Stimulated activated CD4-positive, alpha-beta T cell treated with anti-CD3 and anti-CD28 coated beads, TNF-alpha, amount 100 ng/mL, for 1 hour (primary cell): ENCODE measurements at places on chromosomes 12 and 14.
A peak's percentile ranks its signal among the peaks of the same experiment; 100 is the strongest.

GRCh38 chr14:94405486-94405885 lies 17.1 kb upstream of the SERPINA1 start:
- no peak for DNase-seq

- no peak for DNase-seq
These were observed 94.7 kb downstream of the DIP2B start for GRCh38 chr12:50599366-50600095.

GRCh38 chr12:20950248-20950647 lies 139.7 kb downstream of the SLCO1B3 start:
- no peak for DNase-seq

DNA sequence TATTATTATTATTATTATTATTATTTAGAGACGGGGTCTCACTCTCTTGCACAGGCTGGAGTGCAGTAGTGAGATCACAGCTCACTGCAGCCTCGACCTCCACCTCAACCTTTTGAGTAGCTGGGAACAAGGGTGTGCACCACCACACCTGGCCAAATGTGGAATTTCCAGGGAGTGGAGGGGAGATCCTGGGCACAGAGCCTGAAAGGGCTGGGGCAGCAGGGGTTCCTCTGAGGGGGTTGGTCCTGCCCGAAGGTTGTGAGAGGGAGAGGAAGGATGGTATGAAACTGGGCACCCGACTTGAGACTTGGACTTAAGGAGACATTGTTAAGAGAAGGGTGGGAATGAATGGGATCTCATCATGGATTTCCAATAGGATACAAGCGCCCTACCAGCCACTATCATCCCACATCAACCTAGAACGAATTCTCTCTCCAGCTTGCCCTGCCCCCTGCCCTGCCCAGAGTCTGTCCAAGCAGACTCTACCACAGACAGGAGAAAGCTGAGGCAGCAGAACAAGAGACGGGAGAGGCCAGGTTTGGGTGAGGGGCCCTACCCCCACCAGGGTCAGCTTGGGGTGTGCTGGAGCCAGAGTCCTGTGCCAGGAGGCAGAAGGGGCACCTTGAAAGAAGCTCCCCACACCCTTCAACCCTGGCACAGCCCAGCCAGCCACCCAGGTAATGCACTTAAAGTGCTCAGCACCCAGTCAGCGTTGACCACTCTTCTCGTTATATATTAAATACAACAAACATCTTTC lies 2.4 kb upstream of the DYNC1H1 start:
- DNase-seq, result no peak

DNA sequence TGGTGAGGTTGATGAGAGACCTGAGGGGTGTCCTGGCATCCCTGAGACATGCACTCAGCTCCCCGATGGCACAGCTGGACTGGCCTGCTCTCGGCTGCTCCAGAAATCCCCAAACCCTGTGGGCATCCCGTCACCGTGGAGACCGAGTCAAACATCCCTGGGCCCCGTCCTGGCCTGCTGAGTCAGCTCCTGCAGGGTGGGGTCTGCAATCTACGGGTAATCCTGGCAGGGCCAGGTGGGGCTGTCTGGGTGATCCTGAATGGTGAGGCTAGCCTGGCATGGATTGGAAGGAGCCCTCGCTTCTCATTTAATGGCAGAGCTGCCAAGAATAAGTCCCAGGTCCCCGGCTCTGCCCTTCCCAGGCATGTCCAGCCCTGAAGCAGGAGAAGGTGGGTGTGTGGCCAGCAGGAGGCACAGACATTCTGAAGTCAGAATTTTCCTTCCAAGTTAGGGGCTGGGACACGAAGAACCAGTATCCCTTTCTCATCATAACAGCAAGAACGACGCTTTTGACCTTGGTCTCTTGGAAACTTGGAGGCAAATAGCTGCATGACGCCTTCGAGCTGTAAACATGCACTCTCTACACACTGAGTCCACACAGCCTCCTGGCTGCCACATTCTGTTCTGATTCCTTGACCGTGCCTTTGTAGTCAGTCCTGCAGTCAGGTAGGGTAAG lies 17.7 kb upstream of the SERPINA4 start:
- DNase-seq, result no peak

DNA sequence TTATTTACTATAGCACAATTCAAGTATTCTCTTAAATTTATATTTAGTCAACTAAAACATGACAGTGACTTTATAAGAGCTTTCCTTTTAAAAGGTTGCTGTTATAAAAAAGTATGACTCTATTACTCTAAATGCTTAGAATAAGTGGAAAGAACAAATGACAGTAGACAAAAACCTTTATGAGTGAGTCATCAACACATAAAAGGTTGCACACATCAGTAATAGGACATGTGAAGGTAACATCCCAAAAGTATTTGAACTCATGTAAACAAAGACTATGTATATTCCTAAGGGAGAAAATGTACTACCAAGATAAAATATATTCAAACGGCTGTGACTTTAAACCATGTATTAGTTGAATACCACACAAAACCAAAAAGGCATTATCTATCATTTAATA lies 98.8 kb downstream of the PAWR start:
- DNase-seq, result no peak

GRCh38 chr14:103118663-103119404 lies 4.4 kb upstream of the TNFAIP2 start:
- DNase-seq, result no peak

DNA sequence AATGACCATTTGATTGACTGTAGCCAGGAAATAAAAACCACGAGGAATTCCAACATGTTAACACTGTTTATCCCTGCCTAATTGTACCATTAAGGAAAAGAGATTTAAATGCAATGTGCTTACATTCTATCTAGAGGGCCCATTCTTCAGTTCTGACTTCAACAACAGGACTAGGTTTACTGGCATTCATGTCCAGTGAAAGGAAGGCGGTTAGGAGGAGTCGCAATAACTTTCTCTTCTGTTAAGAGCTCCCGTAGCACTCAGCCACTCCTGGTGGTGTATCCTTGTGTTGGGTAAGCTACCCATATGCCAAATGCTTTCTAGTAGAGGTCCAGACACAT lies 154.7 kb downstream of the STXBP6 start:
- no peak for DNase-seq

DNA sequence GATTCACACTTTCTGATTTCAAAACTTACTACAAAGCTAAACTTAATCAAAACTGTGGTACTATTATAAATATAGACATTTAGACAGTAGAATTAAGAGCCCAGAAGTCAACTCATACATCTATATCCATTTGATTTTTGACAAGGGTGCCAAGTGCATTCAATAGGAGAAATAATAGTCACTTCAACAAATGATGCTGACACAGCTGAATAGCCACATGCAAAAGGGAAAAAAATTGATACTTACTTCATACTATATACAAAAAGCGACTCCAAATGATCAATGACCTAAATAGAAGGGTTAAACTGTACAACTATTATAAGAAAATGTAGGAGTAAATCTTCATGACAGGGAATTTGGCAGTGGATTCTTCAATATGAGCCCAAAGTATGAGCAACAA lies 40.7 kb upstream of the SYT10 start:
- no peak for DNase-seq

DNA sequence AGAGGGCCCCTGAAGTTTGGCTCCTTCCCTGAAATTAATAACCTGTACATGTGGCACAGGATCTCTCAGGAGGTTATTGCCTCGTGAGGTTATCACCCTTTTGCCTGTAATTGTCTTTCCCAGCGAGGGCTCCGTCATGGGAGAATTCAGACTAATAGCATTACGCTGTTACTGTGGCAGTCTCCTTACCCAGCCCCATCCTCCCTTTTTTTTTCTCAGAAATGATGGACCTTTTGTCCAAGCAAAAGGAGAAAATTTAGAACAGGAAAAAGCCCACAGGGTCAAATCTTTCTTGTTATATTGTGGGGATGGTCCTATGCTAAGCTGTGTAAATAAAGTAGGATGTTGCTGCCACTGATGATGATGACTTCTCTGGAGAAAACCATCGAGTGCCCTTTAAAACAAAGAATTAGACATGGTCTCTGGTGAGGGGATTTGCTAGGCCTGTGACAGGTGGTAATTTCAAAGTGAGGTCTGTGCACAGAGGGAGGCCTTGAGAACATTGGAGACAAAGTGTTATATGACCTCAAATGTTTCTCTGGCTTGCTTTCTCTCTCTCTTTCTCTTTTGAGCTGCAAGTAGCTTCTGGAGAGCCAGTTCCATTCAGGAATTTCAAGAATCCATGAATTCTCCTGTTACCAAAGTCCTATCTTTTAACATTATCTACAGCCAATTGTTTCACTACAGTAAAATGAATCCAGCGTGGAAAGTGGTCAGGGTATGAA lies 357.2 kb downstream of the BMP4 start:
- no peak for DNase-seq

- no peak for DNase-seq
These were observed 48.1 kb downstream of the EPS8 start for GRCh38 chr12:15741082-15741481.

DNA sequence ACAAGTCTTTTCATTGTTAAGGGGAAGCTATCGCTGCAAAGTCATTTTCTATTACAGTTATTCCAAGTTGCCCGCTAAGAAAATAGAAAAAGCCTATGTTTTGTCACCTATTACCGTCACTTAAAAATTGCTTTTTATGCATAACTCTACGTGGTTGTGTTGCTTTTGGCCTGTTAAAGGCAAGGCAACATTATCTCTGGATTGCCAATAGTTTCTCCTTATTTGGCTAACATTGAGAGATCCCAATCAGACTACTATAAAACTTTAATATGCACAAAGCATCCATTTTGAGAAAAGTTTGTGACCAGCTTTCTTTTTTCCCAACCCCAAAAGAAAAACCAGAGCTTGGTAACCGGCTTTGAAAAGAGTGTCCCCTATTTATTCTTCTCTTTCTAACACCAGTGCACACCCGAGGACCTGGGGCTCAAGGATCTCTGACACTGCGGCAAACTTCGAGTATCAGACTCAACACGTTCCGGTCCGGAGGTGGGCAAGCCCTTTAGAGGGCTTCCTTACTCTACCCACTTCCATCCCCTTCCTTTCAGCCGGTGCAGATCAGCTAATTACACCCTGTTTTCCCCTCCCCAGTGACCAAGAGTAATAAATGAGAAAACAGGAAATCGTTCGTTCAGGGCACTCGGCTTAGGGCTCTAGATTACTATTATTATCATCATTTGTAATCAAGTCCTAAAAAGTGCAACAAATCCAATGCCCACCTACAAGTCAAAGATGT lies 1.2 kb downstream of the PPP1R12A start:
- no peak for DNase-seq

DNA sequence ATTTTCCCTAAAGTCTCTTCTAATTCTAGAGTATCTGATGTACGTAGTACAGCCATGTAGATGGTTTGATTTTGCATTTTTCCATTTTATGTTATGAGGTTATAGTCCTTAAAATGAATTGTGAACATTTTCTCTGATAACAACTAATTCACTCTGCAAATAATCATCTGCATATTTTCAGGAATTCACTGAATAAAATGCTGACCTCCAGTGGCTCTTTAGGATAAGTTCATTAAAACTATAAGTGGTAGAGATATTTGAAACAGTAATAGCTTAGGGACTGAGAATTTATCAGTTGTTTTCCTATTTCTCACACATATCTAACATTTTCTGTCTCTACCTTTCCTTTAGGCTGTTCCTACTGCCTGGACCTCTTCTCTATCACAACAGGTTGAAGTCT lies 4.4 kb downstream of the MSRB3 start:
- DNase-seq, result no peak

- no peak for DNase-seq
These were observed 40.3 kb downstream of the SUSD6 start for GRCh38 chr14:69651664-69652063.

GRCh38 chr12:103205906-103206305 lies 248.4 kb downstream of the ASCL1 start:
- no peak for DNase-seq

DNA sequence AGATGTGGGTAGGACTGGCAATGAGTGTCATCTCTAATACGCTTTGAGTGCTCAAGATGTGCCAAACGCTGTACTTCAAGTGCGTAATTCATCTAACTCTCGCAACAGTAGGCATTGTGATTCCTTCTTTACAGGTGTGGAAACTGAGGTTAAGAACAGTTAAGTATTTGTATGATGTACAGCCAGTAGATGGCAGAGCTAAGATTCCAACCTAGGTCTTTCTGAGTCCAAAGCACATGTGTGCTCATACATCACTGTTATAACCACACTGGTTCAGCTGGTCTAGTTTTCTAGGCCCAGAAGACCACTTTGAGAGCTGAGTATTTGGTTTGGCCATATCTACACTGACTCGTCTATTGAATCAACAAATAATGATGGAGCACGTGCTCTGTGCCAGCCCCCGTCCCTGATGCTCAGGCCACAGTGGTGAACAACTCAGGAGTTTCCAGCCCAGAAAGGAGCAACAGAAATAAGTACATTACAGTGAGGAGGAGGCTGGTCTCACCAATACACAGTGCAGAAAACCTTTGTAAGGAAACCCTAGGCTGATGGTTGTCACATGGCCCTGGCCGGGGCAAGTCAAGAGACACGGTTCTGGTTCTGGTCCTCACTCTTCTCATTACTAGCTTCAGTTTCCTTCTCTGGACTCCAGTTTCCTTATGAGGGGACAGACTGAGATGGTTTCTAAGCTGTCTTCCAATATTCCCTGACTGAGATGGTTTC lies 69.3 kb upstream of the SCN8A start:
- no peak for DNase-seq

DNA sequence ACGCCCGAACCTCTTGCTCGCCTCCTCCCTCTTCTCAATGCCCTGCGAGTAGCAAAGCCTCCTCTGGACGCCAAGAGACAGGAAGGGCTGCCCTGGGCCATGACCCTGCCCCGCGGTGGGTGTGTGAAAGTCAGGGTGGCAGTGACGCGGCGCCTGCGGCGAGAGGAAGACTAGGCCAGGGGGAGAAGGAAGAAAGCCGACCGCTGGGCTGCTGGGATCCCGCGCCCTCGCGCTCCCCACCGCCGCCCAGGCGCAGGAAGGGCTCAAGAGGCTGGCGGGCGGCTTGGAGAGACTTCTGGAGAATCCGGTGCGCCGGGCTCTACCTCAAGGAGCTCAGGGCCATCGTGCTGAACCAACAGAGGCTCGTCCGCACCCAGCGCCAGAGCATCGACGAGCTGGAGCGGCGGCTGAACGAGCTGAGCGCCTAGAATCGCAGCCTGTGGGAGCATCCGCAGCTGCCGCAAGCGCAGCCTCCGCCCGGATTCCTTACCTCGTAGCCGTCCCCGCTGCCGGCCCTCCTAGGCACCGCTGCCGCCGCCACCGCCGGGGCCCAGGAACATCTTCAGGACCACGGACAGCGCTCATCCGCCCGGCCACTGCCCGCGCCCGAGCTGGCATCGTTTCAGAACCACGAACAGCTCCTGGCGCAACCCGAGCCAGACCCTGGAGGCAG lies 105.0 kb upstream of the PRB2 start:
- peak; percentile 26 for DNase-seq

DNA sequence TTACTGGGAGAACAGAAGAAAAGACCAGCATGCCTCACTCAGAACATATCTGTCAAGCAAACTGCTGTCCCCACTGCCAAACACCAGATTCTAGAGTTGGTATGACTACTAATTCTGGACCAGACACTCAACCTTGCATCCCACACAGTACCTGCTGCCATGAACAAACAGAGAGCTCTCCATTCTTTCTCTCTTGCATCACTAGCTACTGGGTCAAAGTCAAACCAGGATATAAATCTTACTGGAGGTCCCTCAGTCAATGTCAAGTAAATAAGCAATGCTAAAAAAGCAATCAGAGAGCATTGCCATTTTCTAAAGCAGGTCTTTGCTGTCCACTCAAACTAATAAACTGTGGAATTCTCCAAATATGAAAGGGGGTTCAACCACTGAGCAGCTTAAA lies 452.4 kb upstream of the SEL1L start:
- DNase-seq, result no peak
